ENCODE measurements at places on chromosomes 12 and 14.

- DNase-seq: peak; percentile 28
These were observed 66.2 kb downstream of the RNF34 start for GRCh38 chr12:121465921-121466793.

DNA sequence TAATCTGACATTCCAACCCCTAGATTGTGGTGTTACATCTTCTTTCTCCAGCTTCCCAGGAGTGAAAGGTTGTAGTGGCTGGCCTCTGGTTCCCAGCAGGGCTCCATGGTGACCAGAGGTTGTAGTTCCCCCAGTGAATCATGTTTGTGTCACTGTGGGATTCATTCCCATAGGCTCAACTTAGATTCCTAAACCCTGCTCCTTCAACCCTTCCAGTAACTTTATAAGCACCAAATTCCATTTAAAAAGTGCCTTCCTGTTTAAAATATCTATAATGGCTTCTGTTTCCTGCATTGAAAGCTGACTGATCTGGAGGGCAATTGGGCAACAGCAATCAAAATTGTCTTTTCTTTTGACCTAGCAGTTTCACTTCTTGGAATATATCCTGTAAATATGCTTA, 40.5 kb upstream of the TBC1D15 start:
- peak; percentile 42 for DNase-seq

- DNase-seq: peak; percentile 57
These were observed 3.2 kb downstream of the THTPA start for GRCh38 chr14:23559010-23559925.

DNA sequence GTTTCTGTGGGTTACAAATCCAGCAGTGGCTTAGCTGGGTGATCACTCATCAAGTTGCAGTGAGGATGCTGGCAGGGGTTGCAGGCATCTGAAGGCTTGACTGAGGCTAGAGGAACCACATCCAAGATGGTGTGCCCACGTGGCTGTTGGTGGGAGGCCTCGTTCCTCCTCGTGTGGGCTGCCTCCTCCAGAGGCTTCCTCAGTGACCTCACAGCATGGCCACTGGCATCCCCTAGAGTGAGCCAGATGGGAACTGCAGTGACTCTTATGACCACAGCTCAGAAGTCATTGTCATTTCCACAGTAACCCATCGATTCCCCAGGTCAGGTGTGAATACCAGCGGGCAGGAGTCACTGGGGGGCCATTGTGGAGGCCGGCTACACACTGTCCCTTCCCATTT, 17.8 kb downstream of the AACS start:
- no peak for DNase-seq

- DNase-seq: no peak
These were observed 3.5 kb upstream of the FAM181A start for GRCh38 chr14:93923626-93924025.

GRCh38 chr12:123886931-123887582, 85.6 kb downstream of the CCDC92 start:
- DNase-seq: no peak

DNA sequence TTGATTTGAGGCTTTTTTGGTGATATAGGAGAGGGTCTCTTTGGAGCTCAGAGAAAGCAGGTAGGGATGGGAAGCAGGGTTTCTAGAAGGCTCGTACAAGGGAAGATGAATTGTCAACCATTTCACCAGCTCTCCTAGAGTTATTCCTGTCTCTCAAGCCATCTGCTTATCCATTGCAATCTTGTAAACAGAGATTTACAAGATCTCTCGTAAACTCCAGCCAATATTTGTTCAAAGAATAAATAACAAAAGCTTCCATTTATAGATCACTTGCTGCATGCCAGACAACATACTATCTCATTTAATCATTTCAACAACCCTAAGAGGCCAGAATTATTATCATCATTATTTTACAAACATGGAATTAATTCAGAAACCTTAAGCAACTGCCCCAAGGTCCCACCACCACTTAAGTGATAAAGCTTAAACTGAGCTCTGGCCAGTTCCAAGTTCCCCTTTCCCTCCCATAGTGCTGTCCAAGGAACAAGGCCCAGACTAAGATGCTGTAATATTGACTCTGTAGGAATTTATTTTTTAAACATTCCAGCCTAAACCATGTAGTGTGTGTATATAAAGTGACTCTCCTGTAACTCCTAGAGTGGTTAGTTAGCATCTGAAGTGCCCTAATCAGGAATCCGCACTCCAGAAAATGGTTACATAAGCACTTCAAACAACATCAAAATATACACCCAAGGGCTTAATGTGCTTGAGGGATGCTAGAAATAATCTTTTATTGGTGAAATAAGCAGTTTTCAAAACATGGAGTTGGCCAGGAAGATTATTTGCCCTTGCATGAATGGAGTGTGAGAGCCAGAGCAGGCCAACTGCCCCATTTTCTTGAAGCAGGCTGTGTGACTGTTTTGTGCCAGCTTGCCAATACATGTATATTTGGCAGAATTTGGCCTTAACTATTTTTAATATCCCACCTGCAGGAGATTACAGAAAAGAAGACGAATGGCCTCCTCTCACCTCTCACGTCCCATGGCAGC, 2.8 kb upstream of the PLEKHH1 start:
- no peak for DNase-seq

- no peak for DNase-seq
These were observed 31.0 kb upstream of the GNS start for GRCh38 chr12:64790166-64790565.

GRCh38 chr14:44297437-44297836, 209.6 kb downstream of the FSCB start:
- no peak for DNase-seq

GRCh38 chr14:57981817-57982560, 116.1 kb upstream of the SLC35F4 start:
- DNase-seq: no peak

DNA sequence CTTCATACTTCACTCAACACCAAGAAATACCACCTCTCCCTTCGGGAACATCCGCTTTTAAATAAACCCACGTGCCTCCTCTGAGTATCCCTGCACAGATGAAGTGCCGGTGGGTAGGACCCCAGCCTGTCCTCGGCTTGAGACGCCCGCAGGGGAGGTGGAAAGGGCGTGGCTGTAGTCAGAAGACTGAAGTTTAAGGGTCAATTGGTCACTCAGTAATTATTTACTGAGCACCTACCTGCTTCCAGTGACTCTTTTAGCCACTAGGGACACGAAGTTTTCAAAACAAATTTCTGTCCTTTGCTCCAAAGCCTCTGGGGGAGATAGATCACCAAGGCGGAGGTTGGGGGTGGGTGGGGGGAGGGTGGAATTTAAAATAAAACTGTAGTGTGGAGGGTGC, 309.4 kb downstream of the VRK1 start:
- DNase-seq: no peak

DNA sequence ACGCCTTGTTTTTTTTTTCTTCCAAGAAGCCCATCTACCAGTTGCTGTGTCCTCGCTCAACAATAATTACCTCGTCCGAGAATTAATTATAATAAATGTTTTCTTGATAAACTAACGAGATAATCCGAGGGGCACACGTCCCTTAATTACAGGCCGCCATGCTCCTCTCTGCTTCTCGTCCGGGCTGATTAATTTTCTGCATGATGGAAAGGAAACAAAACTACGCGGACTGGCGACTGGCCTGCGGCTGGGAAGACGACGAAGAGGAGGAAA, 2.2 kb downstream of the OTX2 start:
- DNase-seq: no peak

GRCh38 chr12:16347391-16348298, at the start of gene MGST1:
TSS of gene MGST1 (plus strand) at chr12:16347645. CDS start at chr12:16354253, 6,608 bp downstream.
- peak; percentile 62 for DNase-seq

- DNase-seq: no peak
These were observed 19.1 kb upstream of the DNAH10 start for GRCh38 chr12:123743002-123743401.

DNA sequence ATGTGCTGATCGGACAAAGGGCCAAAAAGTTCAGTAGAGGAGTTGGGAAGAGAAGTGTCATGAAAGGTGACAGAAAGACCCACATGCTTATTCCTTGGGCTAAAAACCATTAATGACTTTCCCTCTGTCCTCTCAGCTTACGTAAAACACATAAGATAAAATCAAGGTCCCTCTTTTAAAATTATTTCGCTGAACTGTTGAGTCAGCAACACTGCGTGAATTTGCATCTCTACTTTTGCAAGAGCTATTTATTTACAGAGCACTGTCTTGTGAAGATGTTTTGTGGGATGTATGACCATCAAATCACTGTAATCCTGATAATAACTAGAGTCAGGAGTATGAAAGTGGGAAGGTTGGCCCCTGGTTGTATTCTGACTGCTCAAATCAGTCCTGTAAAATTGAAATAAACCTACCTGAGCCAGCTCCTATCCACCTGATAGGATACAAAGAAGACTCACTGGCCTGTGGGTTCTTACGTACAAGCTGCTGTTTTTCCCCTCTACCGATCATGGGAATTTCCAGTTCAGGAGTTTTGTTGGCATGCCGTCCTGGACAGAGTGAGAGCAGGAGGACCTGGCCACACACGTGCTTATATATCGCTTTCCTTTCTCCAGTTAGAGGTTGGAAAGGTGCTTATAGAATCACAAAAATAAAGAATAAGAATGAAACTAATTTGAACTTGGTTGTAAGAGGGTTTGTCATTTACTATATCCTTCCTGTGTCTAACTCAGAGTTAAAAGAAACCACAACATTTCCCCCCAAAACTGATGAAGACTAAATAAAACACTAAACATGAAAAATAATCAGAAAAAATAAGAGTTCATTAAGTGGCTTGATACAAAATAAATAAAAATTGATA, 42.9 kb downstream of the IFNG-AS1 start:
- no peak for DNase-seq

- DNase-seq: no peak
These were observed 6.6 kb downstream of the VAMP1 start for GRCh38 chr12:6463858-6464257.

GRCh38 chr12:67742461-67742860, 93.9 kb downstream of the DYRK2 start:
- DNase-seq: peak; percentile 75

DNA sequence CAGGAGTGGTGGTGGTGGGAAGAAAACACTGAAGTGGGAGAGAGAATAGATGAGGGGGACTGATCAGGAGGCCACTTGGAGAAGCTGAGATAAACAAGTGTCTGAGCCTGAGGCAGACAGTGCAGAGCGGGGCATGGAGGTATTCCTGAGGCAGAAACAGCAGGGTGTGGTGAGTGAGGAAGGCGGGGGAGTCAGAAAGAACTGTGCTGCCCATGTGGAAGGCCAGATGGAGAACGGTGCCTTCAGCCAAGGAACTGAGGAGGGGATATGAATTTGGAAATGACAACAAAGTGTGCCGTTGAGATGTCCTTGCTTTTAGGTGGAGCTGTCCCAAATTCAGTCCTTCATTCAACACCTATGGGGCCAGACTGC, 13.7 kb downstream of the APPL2 start:
- no peak for DNase-seq

- DNase-seq: peak; percentile 43
These were observed 74.4 kb downstream of the CEP128 start for GRCh38 chr14:80867091-80867490.

- peak; percentile 38 for DNase-seq
These were observed 580.2 kb downstream of the ETNK1 start for GRCh38 chr12:23204933-23205778.

DNA sequence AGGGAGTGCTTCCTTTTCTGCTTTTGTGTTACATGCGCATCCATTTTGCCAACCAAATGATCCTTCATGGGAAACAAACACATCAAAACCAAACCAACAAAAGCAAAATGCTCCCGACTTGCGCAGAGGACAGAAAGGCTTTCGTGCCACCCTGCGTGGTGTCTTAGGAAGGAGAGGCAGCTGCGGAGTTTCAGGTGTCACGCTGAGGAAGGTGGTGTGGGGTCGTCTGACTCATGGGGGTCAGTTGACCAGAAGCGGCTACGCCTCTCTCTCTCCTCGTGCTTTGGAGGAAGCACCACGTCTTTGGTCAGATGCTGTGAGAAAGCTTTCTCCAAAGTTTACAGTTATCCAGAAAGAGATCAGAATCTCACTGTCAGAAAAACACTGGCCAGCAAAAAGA, 7.9 kb downstream of the EMP1 start:
- DNase-seq: no peak

DNA sequence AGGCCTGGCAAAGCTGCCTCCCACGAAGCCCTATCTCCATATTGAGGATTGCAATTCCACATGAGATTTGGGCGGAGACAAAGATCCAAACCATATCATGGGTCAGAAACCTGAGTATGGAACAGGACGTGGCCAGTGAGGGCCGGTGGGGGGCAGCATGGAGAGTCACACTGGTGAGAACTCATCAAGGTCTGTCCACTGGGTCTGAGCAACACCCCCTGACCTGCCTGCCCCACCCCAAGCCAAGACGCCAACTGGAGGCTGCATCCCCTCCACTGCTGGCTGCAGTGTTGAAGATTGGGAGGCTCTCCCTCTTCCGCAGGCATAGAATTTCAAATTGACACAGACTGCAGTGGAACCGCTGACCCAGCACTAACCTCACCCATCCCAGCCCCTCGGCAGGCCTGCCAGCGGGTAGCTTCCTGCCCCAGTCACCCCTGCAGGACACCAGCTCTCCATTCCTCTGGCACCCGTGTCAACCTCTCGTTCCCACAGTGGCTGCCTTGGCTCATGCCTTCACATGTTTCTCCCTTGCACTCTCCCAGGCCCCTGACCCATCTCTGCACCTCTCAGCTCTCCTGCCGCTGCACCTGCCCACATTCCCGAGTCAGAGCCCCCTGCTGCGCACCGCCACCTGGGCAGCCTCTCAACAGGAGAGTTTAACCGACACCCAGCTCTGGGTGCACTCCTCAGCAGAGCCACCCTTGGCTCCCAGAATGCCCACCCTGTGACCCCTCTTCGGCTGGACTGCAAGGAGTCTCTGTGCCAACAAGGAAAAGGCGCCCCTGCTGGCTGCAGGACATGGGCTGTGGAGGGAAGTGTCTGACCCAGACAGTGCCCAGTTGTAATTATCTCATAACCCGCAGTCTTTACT, 45.2 kb upstream of the PPP2R5C start:
- DNase-seq: no peak

DNA sequence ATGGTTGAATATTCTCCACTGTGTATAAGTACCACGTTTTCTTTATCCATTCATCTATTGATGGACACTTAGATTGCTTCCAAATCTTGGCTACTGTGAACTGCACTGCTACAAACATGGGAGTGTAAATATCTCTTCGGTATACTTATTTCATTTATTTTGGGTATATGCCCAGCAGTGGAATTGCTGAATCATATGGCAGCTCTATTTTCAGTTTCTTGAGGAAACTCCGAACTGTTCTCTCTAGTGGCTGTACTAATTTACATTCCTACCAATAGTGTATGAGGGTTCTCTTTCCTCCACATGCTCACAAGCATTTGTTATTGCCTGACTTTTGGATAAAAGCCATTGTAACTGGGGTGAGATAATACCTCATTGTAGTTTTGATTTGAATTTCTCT, 623.1 kb upstream of the LRFN5 start:
- DNase-seq: peak; percentile 9

DNA sequence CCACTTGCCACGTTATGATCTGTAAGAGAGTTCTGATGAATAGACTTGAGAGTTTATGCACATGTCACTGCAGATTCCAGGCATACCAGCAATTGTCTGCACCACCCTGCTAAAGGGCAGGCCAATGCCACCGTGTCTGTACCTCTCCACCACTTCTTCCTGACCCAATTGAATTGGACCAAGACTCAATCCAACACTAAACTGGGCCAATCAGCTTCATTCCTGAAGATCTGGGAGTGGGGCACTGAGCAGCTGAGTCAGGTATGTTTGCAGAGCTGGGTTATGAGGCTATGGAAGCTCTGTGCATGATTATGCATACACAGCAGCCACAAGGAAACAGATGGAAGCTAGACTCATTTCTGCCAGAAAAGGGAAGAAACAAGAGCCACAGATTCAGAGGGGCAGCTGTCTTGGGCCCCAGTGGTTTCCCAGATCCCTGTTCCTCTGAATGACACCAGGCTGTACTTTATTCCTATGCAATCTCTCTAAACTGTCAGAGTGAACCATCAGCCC, 28.0 kb downstream of the DAO start:
- no peak for DNase-seq
